IgD-negative memory B cell (primary cell): ENCODE measurements at places on chromosomes 5 and 9. TPM values are rescaled to one million over a fixed set of nuclear protein-coding genes. Genes with fewer than 3 reads are reported as not detected.

PCDHGA11 gene
- polyA plus RNA-seq, result 0.15 TPM

CDH9 gene
- polyA plus RNA-seq, result not detected

CNTLN gene
- polyA plus RNA-seq, result 0.28 TPM

CDKN2B-AS1 gene
- not detected for polyA plus RNA-seq

CD72 gene
- polyA plus RNA-seq, result 51.9 TPM

DENND1A gene
- 6.4 TPM for polyA plus RNA-seq

SH3GL2 gene
- not detected for polyA plus RNA-seq

SLC46A2 gene
- polyA plus RNA-seq, result not detected

TMEM161B gene
- polyA plus RNA-seq, result 8.3 TPM

RAB24 gene
- polyA plus RNA-seq, result 42.9 TPM

TLX3 gene
- polyA plus RNA-seq, result not detected

GPR150 gene
- 0.66 TPM for polyA plus RNA-seq

SPINK13 gene
- polyA plus RNA-seq, result not detected

DOK3 gene
- polyA plus RNA-seq, result 154 TPM

SLC12A7 gene
- 10.9 TPM for polyA plus RNA-seq

CAMK4 gene
- 9.7 TPM for polyA plus RNA-seq

AJM1 gene
- polyA plus RNA-seq, result 0.10 TPM
